ENCODE measurements at places on chromosomes 7 and 10.

- DNase-seq, result no peak
Measured at GRCh38 chr7:148967032-148967372, 61.3 kb downstream of the PDIA4 start.

DNA sequence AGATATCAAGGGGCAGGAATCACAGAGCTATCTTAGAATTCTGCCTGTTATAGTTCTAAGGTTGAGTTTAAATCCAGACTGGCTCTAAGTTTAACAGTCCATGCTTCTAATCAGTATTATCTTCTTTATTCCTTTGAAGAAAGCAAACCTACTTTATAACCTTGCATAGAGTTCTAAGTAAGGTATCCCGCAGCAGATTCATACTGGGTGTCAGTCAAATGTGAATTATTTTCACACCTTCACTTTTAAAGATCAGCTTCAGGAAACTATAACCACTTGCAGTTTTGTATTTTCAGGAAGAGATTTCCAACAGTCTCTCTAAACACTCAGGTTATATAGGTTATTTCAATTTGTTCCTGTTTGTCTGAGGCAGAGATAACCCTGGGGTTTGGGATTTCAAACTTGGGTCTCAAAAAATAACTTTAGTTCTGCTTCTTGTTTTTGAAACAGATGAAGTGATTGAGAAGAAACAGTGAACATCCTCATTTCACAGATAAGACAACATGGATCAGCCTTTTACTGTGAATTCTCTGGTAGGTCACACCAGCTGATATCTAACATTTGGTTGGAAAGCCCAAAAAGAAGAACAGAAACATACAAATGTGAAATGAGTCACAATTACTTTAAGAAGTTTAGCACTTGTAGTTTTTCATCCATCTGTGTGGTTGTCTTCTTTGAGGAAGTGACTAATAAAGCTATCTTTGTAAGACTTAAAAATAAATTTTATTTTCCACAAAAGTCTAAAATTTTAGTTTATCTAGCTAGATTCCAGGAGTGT, 21.4 kb downstream of the STAMBPL1 start:
- no peak for DNase-seq

GRCh38 chr7:4807598-4808016, 32.2 kb downstream of the AP5Z1 start:
- no peak for DNase-seq

DNA sequence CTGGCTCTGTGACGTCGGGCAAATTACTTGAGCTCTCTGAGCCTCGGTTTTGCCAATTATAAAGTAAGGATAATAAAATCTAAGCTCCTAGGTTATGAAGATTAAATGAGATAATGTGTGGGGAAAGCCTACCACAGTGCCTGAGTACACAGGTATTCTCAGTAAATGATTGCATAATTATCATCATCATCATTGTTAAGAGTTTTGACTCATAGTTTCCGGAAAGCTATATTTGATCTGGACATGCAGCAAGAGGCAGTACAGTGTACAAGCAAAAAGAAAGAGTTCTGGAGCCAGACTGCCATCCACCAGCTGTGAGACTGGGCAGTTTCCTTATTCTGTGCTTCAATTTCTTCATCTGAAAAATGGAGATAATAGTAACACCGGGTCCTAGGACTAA, 155.6 kb upstream of the YAE1 start:
- no peak for DNase-seq

DNA sequence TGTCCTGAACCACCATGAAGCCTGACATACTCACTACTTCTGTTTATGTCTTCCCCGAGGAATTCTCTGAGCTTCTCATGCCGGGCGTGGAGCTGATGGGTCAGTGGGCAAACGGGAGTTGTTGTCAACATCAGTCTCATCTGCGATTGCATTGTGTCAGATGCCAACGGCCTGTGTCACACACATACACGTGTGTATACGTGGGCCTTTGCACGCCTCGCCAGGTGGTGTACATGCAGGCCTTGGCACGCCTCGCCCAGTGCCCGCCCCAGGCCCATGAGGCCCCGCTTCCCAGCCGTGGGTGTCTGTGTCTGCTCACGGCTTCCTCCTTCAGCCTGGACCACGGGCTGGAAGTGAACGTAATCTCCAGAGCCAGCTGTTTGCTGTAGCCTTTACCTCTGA, 7.5 kb upstream of the CSGALNACT2 start:
- no peak for DNase-seq
